ENCODE measurements at places on chromosomes 3 and 15.
A peak's percentile ranks its signal among the peaks of the same experiment; 100 is the strongest.

DNA sequence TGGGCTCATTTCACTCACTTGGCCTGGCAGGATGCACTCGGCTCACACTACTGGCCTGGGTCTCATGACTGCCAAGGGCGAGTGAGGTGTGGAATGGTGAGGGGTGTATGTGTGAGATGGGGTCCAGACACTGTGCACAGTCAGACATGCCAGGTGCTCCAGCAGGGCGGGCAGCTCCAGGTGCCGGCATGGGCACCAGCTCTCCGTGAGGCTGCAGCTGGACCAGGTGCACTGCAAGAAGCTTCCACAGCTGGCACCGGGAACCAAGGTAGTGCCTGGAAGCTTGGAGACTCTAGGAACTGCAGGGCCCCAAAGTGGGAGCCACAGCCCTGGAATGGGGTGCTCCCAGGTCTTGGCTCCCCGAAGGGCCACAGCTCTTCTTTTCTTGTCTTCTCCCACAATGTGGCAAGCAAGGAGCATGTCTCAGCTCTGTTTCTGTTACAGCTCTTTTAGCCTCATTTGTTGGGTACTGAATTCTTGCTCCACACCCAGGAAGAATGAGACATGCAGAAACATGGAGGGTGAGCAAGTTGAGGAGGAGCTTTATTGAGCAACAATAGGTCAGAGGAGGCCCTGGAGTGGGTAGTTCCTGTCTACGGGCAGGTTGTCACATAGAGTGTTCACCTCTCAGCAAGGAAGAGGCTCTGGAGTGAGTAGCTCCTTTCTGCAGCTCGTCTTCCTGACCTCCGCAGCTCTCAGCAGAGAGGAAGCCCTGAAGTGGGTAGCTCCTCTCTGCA, 762.8 kb downstream of the CADM2 start:
- DNase-seq, result no peak

GRCh38 chr3:81621277-81621676, 140.2 kb downstream of the GBE1 start:
- DNase-seq, result no peak

DNA sequence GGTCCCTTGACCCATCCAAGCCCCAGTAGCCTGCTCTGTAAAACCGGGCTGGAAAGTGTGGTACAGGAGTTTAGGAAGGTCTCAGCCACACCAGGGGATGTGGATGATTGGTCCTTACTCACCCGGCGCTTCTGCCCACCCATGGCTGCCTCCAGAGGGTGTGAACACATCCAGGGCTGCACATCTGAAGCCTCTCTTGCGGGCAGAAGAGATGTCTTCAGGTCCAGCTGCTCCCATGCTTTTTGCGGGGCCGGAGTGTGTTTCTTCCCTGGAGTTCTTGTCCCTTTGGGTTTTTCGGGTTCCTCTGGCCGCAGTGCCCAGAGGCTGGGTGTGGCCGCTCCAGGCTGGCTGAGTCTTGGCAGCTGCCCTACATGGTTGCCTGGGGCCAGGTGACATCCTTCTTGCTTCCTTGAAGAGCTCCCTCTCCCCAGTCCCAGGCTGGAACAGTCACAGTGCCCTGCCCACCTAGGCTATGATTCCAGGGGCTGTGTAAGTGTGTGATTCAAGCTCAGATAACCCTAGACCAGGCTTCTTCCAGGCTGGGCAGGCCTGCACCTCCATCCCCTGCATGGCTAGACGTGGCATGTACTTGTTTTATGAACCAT, 33.9 kb downstream of the HDAC11 start:
- no peak for DNase-seq

DNA sequence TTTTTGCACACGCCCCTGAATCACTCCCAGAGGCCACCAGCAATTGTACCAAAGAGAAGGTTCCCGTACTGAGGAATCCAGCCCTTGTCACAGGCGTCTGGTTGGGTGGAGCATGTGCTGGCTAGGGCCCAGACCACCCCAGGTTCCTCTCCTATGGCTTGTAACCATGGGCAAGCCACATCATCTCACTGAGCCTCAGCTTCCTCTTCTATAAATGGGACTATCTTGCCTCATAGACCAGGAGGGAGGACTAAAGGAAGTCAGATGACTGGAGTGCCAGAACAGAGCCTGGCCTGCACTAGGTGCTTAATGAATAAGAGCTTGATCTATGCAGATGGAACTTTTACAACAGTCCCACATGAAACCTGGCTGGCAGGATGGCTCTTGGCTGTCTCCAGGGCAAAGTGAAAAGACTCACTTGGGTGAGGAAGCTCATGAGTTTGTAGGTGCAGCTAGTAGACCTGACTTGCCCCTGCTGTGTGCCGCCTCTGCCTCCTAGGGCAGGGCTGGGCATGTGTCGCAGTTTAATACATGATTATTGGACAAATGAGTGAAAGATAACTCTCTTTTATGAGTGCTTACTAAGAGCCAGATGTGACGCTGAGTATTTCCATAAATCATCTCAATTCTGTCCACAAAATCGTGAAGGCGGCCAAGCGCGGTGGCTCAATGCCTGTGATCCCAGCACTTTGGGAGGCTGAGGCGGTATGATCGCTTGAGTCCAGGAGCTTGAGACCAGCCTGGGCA, 29.3 kb downstream of the CTSH start:
- no peak for DNase-seq

DNA sequence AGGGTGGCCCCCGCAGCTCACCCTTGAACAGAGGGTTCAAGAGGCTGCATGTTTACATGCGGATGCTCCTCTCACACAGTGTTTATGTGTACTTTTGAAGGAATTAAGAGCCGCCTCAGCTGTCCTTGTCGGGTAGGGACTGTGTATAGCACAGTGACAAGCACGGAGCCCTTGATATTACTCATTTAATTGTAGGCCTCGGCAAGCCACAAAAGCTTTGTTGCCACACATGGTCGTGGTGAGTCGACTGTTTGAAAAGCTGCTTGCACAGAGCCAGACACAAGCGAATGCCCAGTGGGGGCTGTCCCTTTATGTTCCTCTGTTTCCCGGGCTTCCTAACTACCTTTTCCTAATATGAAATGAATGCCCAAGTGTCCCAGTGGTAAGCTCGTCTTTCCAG, 4.5 kb downstream of the ESYT3 start:
- no peak for DNase-seq

GRCh38 chr15:64909546-64909945, 2.2 kb upstream of the ANKDD1A start:
- DNase-seq, result no peak

DNA sequence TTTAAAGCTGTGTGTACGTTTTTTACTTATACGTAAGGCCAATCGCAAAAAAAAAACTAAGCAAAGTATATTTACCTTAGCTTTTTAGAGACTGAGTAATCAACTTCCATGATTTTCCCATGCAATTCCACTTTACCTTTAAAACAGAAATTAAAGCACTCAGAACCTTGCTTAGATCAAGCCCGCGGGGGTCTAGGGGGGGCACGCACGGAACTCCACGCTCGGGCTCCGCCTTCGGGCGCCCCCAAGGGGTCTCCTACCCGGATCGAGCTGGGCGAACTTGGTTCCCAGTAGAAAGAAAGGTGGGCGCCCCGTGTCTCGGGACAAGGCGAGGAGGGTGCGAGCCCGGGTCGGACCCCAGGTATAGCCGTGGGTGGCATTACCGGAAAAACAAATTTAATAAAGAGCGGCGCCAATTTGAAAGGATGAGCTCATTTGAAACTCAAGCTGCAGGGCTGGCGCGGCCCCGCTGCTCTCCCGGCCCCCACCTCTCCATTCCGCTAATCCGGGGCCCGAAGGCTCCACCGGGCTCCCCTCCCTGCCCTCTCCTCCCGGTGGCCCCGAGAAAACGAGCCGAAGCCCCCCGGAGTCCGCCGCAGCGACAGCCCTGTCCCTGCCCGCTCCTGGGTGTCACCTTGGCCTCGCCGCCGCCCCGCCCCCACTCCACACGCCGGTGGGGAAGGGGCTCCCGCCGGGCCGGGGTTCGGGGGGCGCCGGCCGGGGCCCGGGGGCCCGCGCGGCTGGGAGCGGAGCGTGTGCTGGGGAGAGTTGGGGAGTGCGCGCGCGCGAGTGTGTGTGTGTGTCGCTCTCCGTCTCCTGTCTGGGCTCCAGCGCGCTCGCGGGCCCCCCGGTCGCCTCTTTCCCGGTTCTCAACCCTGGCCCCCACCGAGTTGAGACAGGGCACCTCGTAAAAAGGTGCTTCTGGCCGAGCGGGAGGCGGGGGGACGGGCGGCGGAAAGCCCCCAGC, 1.5 kb downstream of the IGF2BP2 start:
- no peak for DNase-seq

- no peak for DNase-seq
Measured at GRCh38 chr15:24971772-24972171, 17.0 kb downstream of the SNRPN start.

DNA sequence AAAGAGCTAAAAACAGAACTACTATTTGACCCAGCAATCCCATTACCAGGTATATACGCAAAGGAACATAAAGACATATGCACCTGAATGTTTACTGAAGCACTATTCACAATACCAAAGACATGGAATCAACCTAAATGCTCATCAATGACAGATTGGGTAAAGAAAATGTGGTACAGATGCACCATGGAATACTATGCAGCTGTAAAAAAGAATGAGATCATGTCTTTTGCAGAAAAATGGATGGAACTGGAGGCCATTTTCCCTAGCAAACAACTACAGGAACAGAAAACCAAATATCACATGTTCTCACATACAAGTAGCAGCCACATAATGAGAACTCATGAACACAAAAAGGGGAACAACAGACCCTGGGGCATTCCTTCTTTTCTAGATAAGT, 208.9 kb upstream of the LRRFIP2 start:
- no peak for DNase-seq

GRCh38 chr3:25665315-25666280, 891 bp upstream of the TOP2B start:
- peak; percentile 9 for DNase-seq

- DNase-seq, result no peak
Measured at GRCh38 chr15:81023483-81024264, 23.0 kb downstream of the TLNRD1 start.

DNA sequence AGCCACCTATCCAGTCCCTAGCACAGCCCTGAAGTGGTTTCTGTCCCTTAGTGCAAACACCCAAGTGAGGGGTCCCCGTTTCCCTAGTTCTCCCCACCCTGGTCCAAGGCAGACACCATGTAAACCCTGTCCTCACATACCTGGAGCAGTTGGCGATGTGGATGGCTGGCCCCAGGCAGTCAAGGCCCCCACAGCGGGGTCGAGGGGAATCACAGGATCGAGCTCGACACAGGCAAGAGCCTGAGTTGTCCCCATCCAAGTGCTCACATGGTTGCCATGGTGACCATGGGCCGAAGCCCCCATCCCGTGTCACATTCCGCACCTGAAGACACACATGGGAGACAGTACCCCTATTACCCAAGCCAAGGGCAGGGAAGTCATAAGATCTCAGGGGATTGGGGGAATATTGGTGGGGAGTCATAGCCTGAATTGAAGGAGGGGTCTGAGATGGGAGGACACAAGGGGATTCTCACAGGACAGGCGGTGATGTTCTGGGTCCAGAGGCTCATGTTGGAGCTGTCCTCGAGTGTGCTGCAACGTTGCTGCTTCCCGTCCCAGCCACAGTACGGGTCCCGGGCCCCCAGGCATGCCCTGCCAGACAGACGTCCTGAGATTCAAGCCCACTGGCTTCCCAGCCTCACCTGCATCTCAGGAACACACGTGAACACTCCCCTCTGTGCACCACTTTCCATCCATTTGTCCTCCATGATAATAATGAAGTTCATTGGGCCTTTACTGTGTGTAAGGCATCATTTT, 112.1 kb downstream of the SEMA5B start:
- no peak for DNase-seq

GRCh38 chr15:69548395-69549180, 96.0 kb downstream of the RPLP1 start:
- DNase-seq, result no peak

DNA sequence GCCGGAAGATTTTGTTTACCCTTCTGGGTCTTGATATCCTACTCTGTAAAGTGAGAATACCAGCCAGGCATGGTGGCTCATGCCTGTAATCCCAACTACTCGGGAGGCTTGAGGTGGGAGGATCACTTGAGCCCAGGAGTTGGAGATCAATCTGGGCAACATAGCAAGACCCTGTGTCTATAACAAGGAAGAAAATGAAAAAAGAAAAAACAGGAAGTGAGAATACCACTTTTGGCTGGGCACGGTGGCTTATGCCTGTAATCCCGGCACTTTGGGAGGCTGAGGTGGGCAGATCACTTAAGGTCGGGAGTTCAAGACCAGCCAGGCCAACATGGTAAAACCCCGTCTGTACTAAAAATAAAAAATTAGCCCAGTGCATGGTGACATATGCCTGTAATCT, 36.9 kb downstream of the SFMBT1 start:
- DNase-seq, result no peak

- no peak for DNase-seq
Measured at GRCh38 chr15:92724144-92724543, 68.6 kb upstream of the FAM174B start.

DNA sequence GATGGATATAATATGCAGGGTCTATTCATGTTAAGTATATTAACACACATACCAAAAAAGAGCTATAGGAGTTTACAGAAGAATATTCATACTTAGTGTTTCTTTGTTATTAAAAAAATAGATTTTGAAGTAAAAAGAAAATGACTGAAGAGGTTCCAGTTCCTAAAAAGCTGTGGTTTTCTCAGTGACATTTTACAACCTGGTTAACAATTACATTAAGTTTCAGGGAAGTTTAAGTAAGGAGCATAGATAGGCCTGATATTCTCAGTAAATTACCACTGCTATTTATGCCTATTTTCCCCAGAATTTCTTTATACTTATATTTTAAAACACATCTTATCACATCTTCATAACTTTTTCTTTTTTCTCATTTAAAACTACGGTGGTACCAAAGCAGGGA, 43.6 kb upstream of the SPTSSB start:
- DNase-seq, result no peak

DNA sequence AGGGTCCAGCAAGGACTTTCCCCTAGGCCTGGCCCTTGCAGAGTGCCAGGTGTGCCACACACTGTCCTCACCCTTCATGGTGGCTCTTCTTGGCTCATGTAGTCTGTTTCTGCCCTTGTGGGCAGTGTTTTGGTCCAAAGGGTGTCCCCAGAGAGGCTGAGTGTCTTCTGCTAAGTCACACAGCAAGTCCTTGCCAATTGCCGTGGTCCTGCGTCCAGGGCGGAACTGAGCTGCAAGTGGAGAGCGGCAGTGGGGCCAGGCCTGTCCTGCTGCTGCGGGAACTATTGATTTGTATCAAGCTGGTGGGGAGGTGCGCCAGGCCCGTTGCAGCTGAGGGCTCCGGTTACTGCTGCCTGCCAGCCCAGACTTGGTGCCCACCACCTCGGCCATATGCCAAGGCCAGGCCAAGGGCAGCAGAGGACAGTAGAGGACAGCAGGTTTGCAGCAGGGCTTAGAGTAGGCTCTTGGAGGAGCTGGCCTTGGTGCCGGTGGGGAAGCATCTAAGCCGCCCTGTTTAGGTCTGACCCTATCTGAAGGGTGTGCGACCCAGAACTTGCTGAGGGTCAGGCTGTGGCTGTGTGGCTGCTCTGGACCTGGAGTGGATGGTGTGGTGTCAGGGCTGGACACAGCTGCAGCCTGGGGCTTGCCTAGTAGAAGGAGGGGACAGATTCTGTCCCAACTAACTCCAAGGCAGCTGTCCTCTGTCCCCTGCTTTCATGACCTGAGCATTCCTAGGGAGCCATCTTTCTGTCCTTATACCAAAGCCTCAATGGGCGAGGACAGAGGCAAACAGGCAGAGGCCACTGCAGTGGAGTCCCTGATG, 4.5 kb downstream of the AMIGO3 start:
- no peak for DNase-seq

All from CD4-positive, alpha-beta T cell (primary cell).